ENCODE measurements at places on chromosomes 11 and 22.

DNA sequence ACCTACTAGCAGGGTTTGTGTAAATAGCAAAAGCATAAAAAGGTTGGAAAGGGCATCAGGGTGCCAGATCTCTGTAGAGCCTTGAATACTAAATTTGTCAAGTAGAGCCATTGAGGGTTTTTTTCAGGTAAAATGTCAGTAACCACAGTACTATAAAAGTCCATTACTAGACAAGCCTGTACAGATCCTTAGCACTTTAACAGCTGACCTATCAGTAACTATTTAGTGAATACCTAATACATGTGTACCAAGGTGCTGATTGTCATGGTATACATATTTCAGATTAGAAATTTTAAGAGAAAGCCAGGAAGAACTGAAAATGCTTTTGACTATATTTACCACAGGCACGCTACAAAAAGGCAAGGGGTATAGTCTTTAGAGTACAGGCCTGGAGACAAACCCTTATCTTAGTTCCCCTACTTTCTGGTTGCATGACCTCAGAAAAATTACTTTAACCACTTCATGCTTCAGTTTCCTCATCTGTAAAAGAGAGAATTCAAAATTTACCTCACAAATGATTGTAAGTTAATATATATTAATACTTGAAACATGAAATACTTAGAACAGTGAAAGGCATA, 57.9 kb downstream of the RAB38 start:
- DNase-seq: no peak

GRCh38 chr11:134019500-134019899, 49.4 kb upstream of the JAM3 start:
- DNase-seq: no peak

DNA sequence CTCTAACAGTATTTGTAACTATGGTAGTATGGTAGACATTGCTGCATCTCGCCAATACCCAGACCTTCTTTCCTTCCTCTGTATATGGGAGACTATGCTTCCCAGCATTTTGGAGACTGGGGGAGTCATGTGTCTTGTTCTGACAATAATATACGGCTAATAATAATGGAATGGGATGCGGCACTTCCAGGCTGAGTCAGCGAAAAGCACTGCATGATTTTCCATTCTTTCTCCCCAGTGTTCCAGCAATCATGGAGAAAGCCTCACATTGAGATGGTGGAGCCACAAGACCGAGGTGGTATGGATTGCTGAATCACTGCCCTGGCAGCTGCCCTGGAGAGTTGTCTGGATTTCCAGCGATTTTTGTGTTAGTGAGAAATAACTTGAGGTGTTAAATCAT, 77.1 kb upstream of the FIBIN start:
- no peak for DNase-seq

GRCh38 chr11:120714438-120714837, 202.9 kb downstream of the GRIK4 start:
- DNase-seq: no peak

All from activated T-helper 9 cell treated with anti-CD3 and anti-CD28 coated beads, Interleukin-2, amount 50 U/mL, for 16 hours (primary cell).